ENCODE measurements at places on chromosomes 4 and X.

- no peak for DNase-seq
Observed at GRCh38 chr4:180333162-180333561, 1910.0 kb upstream of the TENM3 start.

GRCh38 chr4:115515772-115516171 is 402.4 kb upstream of the NDST4 start:
- DNase-seq, result no peak

GRCh38 chr4:4862665-4863482 is 3.4 kb downstream of the MSX1 start:
- DNase-seq, result no peak

- no peak for DNase-seq
Observed at GRCh38 chrX:20361081-20361889, 94.6 kb upstream of the RPS6KA3 start.

DNA sequence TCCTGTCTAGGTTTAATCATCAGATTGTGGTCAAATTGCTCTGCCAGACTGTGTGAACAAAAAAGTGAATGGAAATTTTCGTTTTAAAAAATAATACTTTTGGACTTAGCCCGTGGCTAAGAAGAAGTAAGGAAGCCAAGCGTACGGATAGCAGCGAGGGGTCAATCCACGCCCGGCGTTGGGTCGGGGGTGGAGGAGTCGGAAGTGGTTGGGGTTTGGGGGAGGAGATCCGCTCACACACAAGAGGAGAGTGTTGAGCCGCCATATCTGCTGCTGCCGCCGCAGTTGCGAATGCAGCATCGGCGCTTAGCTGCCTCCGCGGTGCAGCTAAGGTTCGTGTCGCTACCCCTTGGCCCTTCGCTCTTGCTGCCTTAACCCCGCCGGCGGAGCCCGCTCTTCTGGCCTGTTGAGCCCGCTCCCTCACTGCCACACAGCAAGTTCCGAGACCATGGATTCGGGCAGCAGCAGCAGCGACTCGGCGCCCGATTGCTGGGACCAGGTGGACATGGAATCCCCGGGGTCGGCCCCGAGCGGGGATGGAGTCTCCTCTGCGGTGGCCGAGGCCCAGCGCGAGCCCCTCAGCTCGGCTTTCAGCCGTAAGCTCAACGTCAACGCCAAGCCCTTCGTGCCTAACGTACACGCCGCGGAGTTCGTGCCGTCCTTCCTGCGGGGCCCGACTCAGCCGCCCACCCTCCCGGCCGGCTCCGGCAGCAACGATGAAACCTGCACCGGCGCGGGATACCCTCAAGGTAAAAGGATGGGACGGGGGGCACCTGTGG is at the start of gene GSPT2:
TSS of gene GSPT2 (plus strand) at position 264 of the 779 bp plus-strand sequence. CDS start at position 449, 185 bp downstream.
- DNase-seq, result peak; percentile 0

DNA sequence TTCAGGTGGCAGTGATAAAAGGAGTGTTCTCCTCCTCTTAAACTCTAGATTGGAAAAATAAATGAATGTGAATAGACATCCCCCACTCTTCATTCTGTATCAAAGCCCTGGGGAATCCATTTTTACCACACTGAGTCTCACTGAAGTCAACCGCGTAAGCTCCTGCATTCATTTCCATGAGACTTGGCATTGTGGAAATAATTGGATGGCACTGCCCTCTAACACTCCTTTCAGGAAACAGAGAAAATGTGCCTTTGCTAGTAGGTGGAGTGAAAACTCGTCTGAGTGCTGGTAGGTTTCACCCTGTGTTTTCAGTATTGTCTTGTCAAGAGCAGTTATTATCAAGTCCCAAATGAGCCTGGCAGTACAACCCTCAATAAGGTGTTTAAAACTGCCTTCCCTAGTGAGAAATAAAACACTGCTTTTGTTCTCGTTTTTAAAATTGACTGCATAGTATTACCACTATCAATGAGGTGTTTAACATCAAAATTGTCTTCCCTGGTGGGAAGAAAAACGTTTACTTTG is 9.7 kb upstream of the CDKN2AIP start:
- no peak for DNase-seq

- no peak for DNase-seq
Observed at GRCh38 chr4:61251129-61251528, 51.0 kb downstream of the ADGRL3 start.

DNA sequence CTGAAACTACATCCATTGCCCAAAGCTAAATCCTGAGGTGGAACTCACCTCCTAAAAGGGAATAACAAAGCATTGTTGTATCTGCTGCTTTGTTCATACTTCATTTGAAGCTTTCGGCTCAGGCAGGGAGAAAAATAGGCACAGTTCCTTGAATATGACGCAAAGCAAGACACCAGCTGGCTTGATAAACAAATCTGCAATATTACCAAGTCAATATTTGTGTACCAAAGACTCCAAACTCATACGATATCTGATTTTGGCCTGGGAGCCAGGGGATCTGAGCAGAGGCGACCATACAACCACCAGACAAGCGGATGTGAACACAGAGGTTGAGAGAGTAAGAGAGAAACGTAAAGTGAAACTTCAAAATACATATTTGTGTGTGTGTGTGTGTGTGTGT is 34.8 kb upstream of the RAP1GDS1 start:
- no peak for DNase-seq

DNA sequence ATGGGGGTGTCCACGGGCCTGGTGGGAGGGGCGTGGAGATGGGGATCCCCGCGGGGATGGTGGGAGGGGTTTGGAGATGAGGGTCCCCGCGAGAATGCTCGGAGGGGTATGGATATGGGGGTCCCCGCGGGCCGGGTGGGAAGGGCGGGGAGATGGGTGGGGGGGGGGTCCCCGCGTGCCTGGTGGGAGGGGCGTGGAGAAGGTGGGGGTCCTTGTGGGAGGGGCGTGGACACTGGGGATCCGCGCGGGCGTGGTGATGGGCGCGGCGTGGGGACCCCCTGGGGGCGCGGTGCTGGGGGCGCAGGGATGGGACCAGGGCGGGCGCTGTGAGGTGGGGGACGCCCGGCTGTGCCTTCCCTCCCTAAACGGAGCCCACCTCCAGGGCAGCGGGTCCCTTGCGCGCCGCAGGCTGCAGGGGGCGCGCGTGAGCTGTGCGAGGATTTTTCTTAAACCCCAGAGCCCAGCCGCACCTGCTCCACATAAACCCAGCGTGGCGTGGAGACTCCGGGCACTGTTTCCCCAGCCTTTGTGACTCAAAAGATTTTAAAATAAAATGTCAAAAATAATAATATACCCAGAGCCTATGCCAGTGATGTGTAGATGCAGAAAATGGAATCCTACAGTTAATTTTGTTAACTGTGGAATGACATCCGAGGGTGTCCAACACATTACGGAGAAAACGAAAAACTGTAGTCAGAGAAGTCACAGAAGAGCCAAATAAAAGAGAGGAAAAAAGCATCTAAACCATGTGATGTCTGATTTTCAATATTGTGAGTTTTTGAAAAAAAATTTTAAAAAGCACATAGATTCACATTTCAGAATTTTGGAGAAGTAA is 1.5 kb upstream of the ASMTL start:
- no peak for DNase-seq

DNA sequence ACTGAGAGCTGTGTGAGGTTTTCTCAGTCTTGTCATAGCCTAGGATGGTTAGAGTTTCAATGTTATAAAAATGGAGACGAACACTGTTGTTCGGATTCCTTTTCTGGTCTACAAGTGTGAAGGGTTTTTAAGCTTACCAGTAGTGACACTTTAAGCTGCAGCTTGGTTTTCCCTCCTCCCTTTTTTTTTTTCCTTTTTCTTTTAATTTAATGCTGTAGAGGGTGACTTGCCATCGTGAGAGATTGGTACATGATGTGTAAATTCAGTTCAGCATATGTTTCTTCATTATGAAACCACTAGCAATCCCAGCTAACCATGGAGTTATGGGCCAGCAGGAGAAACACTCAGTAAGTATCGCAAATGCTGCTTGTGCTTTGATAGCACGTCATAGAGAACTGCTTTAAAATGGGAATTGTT is 165.0 kb downstream of the RAPGEF2 start:
- DNase-seq, result no peak

- no peak for DNase-seq
Observed at GRCh38 chr4:152100379-152101201, 339.8 kb upstream of the GATB start.

DNA sequence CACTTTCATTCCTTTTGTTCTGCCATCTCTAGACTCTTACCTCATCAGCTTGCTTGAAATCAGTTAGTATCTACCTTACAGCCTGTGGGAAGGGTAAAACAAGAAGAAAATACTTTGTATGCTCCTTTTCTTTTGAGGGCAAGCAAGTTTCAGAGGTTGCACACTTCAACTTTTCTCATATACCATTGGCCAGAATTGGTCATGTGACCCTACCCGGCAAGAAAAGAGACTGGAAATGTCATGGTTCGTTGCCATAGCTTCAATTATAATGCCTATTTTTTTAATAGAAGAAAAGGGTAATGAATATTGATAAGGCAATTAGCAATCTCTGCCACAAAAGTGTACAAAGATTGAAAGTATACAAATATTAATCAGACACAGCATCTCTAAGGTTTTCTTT is 346.7 kb upstream of the TACR3 start:
- DNase-seq, result no peak

GRCh38 chrX:54180403-54180802 is 2.7 kb downstream of the FAM120C start:
- no peak for DNase-seq

DNA sequence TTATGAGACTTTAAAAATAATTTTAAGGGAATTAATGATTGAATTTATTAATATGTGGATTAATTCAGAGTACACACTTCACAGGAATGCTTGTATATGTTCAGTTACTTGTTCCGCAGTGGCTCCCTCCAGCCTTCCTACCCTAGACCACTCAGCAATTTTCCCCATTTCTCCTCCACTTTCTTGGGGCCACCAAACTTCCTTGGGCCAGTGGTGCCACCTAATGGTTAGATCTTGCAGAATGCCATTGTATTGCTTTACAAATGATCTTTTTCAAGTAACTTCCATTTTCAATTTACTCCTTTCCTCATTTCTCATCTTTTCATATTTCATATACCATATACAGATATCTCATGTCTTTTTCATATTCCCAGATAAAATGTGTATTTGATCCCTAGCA is 3.6 kb upstream of the RNF175 start:
- no peak for DNase-seq

GRCh38 chrX:138858951-138859350 is 147.4 kb upstream of the FGF13 start:
- no peak for DNase-seq

- no peak for DNase-seq
Observed at GRCh38 chr4:88706574-88706973, 8.9 kb upstream of the NAP1L5 start.

DNA sequence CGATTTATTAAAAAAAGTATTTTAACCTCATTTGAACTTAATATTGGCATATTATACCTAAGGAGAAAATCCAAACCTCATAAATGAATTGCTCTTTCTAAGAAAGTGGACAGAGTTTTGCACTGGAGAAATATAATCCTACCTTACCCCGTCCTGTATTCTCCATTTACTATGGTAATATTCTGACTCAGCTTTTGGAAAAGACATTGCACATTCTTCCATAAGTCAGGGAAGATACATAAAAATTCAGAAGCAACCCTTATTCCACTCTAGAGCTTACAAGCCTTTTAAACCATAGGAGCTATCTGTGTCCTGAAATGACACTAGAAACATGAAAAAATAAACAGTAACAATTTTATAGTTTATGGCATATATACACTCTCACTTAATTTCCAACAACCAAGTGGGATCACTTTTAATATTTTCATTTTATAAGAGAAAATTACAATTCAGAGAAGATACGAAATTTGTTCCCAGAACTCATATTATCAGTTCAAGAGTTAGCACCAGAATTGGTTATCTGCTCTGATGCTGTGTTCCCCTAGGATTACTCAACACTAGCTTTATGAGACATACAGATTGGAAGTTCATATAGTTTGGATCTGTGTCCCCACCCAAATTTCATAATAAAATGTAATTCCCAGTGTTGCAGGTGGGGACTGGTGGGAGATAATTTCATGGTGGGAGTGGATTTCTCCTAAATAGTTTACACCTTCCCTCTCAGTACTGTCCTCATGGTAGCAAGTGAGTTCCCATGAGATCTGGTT is 359.4 kb downstream of the ARAP2 start:
- no peak for DNase-seq

GRCh38 chrX:129071390-129071789 is 451.9 kb downstream of the SMARCA1 start:
- DNase-seq, result no peak

DNA sequence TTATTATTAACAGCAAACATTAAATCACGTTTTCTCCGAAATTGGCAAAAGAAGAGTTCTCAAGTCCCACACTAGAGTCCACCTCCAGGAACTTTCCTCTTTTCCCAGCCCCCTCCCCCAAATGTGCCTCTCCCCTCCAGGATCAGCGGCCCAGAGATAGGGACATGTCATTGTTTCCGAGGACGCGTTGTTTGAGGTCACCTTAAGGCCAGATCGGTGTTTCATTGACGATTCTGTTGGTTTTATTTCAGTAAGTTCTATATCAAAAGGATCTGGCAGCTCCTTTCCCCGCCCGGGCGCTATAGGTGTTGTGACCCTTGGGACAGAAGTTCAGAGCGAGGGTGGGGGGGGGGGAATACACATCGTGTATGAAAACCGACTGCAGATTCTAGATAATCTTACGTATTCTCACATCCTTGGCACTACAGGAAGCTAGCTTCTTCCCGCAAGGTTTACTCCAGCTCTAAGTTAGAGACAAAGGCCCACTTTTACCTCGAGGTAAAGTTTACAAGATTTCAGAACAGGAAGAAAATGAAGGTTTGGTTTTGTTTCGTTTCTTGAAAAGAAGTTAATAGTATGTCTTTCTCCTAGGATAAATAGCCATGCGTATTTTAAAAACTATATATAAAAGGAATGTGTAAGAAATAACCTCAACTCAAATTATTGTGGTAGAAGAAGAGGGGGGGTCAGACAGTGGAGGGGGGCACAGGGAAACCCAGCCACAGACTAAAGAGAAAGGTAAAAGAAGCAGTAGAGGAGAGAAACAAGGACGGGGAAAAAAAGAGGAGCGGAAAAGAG is 739 bp upstream of the MSX1 start:
- no peak for DNase-seq

DNA sequence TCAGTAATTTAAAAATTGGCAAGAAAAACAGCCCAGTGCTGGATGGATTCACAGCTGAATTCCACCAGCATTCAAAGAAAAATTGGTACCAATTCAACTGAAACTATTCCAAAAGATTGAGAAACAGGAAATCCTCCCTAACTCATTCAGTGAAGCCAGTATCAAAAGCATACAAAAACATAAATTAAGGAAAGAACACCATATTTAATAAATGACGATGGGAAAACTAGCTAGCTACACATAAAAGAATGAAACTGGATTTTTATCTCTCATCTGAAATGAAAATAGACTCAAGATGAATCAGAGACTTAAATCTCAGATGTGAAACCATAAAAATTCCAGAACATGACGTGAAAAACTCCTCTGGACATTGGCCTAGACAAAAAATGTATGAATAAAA is 516.8 kb upstream of the SPANXN1 start:
- DNase-seq, result no peak

GRCh38 chr4:164700471-164700870 is 53.5 kb upstream of the SMIM31 start:
- DNase-seq, result no peak

GRCh38 chr4:31923634-31924033 is 1203.5 kb downstream of the PCDH7 start:
- no peak for DNase-seq
